T-helper 2 cell (primary cell): ENCODE measurements at places on chromosomes 5 and 9.
A peak's percentile ranks its signal among the peaks of the same experiment; 100 is the strongest.

DNA sequence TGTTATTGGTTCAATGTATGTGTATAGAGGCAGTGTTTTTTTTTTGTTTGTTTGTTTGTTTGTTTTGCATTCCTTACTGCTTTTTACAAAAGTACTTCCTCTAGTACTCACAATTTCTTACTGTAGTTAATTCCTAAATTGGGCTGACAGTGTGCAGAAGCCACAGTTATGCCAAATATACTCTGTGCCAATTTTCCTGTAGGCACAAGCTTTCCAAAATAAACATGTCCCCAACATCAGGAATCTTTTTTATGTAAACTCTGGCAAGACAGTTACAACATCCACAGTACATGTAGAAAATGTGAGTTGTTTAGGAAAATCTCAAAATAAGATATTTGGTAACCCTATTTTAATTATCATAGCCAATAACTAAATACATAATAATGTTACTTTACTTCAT is 161.6 kb upstream of the TSLP start:
- DNase-seq: no peak

DNA sequence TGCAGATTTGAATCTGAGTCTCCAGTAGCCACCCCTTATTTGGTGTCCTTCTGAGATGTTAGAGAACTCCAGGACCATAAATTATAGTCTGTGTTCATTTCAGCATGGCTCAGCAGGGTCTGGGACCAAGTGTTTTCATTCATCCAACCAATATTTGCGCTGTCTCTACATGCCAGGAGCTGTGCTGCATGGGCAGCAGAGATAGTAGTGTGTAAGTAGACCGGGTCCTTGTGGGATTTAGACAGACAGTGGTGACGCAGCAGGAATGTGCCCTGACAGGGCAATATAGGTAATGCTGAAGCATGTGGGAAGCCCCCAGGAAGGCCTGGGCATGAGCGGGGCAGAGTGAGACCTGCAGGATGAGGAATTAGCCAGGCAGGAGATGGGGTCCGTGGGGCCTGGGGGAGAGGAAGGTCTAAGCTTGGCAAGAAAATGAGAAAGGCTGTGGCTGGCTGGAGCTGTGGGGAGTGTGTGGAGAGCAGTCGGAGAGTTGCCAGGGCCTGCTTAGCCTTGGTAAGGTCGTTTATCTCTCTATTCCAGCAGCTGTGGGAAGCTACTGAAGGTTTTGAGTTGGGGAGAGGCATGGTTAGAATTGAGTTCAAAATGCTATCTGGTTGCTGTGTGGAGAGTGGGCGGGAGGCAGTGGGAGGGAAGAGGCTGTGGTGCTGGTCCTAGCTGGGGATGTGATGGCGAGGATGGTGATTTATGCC is 16.8 kb downstream of the STXBP1 start:
- no peak for DNase-seq

DNA sequence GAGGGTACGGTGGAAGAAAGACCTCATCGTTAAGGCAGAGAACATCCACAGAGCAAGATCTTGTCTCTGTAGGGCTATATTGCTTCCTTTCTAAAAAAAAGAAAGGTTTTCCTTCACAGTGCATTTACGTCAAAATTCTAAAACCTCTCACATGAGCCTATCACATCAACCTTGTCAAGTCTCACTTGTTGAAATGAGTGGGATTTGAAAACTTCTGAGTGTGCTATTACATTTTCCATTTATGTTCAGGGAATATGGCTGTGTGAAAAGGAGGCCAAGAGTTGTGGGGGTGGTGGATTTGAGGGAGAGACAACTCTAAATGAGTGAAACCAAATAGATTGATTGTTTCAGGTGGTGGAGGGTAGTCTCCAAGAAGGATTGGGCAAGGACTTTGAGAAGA is 147.1 kb upstream of the MPDZ start:
- DNase-seq: no peak

GRCh38 chr9:114608525-114608796 is 2.6 kb upstream of the TMEM268 start:
- DNase-seq: no peak

DNA sequence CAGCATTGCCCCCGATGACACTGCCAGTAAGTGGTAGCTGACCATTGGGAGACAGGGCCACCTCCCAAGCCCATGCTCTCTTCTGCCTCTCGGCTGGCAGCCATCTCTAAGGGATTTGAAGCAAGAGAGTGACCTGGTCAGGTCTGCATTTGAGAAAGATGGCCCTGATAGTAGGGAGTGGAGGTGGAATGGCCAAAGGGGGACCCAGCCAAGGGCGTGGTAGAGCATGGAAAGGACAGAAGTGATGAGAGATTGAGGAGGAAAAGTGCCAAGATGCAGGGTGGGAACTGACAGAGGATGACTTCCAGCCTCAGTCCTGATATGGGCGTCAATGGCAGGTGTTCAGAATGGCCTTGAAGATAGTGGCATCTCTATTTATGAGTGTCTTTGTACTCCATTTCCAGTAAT is 9.0 kb downstream of the ABL1 start:
- no peak for DNase-seq

- DNase-seq: no peak
Measured at GRCh38 chr9:114894609-114895433, 35.6 kb downstream of the TNFSF8 start.

DNA sequence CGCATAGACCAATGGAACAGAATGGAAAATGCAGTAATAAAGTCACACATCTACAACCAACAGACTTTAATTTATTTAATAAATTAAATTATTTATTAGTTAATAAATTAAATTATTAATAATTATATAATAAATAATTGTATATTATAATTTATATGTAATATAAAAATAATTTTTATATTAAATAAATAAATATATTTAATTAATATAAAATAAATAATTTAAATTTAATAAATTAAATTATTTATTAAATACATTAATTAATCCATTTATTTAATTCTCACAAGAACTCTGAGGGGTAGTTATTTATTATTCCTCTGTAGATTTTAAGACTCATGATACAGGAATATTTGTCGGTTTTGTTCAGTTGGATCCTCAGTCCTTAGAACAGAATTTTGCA is 176.1 kb upstream of the ADAMTS19 start:
- DNase-seq: no peak

- DNase-seq: no peak
Measured at GRCh38 chr5:179120421-179120861, 60.3 kb downstream of the ZNF354C start.

DNA sequence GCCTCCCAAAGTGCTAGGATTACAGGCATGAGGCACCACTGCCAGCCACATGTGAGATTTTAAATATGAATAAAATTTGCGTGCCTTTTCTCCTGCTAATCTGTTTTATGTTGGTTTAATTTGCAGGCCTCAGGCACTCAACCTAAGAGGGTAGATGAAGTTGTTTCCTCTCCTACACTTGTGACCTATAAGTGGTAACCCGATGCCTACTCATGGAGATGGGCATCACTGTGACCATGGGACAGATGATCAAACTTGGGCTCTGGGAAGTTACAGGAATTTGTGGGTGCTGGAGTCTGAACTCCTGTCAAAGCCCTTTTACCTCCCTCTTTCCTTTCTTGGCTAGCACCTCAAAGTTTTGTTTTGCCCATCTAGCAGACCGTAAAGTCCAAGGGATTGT is 1.1 kb downstream of the SLC28A3 start:
- DNase-seq: no peak

DNA sequence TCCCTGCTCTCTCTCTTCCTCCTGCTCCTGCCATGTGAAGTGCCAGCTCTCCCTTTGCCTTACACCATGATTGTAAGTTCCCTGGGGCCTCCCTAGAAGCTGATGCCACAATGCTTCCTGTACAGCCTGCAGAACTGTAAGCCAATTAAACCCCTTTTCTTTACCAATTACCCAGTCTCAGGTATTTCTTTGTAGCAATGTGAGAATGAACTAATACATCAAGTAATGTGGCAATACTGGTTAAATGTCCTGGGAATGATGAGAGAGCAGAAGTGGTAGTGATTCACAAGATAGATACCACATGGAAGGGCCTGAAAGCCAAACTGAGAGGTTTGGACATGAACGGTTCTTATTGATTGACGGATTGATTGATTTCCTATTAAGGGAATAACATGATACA is 62.6 kb upstream of the IL12B start:
- DNase-seq: no peak

GRCh38 chr9:93491593-93492232 is 38.3 kb upstream of the FAM120AOS start:
- DNase-seq: no peak

GRCh38 chr9:129263836-129264235 is 85.8 kb upstream of the IER5L start:
- no peak for DNase-seq

DNA sequence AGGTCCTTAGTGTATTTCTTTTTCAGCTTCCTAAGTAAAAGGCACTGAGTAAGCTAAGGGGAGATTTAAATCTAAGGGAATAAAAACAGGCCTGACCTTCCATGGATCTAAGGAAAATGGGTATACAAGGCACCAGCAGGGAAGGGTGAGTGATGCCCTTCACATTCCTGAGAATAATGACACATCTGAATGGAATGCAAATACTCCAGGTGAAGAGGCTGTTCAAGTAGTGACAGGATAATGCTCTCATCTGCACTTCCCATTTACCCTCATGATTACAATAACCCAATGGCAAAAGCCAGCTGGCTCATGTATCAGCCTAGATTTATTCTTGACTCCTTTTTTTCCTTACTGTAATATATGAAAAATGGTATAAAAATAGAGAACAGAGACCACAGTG is 216.2 kb upstream of the ACTBL2 start:
- no peak for DNase-seq

DNA sequence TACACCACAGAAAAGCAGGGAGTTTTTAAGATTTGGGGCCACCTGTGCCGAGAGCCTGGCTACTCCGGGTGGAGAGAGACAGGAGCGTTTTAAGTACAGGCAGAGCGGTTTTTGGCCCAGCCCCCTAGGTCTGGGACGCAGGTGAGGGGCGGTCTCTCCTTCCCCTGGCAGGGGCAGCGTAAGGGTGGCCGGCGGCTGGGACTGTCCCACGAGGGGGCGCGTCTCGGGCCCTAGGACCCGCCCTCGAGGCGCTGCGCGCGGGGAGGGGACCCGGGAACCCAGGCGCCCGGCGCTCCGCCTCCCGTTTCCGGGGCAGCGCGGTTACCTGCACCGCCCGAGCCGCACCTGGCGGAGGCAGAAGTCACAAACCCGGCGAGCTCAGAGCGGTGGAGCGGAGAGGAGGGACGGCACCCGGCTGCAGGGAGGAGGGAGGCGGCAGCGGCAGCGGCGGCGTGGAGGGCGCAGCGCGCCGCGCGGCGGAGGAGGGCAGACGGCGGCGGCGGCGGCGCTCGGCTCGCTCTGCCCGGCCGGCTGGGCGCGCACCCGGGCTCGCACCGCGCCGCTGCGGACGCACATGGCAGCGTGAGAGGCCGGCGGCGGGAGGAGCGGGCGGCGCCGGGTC is at the start of gene WWC1:
TSS of gene WWC1 (plus strand) at position 304 of the 622 bp plus-strand sequence. CDS start 508 bp downstream, outside the sequence.
- DNase-seq: peak; percentile 26

- DNase-seq: no peak
Measured at GRCh38 chr9:94650949-94651348, 11.6 kb upstream of the FBP1 start.

DNA sequence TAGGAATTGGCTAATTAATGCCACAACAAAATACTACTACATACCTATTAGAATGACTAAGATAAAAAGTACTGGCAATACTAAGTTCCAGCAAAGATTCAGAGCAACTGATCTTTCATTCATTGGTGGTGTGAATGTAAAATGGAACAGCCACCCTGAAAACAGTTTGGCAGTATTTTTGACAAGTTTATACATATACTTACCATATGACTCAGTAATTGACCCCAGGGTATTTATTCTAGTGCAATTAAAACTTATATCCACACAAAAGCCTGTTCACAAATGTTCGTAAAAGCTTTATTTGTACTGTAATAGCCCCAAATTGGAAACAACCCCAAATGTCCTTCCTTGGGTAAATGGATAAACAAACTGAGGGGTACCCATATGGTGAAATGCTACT is 270.8 kb upstream of the ACTBL2 start:
- no peak for DNase-seq

DNA sequence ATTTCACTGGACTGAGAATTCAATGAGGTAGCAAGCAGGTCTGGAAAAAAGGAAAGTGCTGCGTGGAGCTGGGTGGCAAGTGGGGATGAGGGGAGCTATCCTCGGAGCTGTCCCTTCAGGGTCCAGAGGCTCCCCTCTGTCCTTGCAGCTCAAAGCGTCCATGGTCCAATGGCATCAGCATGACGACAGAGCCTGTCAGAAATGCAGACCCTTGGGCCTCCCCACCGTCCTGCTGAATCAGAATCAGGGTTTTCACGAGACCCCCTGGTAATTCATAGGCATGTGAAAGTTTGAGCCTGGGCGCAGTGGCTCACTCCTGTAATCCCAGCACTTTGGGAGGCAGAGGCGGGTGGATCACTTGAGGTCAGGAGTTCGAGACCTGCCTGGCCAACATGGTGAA is 5.5 kb downstream of the HIGD2A start:
- no peak for DNase-seq
